H7 (cell line): ENCODE measurements at places on chromosomes 1 and 21. TPM values are rescaled to one million over a fixed set of nuclear protein-coding genes. Genes with fewer than 3 reads are reported as not detected.

DNA sequence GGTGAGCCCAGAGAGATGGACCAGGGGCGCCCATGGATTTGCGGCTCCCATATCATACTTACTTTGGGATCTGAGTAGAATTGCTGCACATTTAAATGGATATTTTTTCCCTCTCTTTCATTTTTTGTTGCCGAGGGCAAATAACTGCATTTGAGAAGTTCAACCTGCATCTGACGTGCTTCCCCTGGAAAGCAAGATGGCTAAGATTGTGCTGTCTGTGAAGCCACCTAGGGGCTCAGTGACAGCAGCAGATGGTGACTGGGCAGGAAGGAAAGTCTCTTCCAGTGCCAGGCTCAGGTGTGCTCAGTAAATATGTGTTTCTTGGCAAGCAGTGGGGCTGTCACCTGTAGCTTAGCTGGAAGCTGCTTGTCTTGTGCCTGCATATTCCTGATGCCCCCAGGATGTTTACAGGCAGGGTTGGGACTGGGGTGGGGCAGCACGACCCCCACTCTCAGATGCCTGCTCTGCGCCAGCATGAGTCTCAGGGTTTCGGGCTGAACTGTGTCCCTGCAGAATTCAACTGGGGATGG lies 59.8 kb upstream of the ETV3 start:
- no peak for DNase-seq

The FCRLB gene
- 0.55 and 0.74 TPM in 2 replicates for total RNA-seq

The MATN1 gene
- total RNA-seq, result 0.26 and 0.76 TPM in 2 replicates

GRCh38 chr1:67704351-67704750 lies 19.4 kb downstream of the GADD45A start:
- no peak for DNase-seq

The HJV gene
- total RNA-seq, result 0.24 and 1.2 TPM in 2 replicates

GRCh38 chr1:85555867-85556573 lies 24.5 kb upstream of the CCN1 start:
- no peak for DNase-seq

DNA sequence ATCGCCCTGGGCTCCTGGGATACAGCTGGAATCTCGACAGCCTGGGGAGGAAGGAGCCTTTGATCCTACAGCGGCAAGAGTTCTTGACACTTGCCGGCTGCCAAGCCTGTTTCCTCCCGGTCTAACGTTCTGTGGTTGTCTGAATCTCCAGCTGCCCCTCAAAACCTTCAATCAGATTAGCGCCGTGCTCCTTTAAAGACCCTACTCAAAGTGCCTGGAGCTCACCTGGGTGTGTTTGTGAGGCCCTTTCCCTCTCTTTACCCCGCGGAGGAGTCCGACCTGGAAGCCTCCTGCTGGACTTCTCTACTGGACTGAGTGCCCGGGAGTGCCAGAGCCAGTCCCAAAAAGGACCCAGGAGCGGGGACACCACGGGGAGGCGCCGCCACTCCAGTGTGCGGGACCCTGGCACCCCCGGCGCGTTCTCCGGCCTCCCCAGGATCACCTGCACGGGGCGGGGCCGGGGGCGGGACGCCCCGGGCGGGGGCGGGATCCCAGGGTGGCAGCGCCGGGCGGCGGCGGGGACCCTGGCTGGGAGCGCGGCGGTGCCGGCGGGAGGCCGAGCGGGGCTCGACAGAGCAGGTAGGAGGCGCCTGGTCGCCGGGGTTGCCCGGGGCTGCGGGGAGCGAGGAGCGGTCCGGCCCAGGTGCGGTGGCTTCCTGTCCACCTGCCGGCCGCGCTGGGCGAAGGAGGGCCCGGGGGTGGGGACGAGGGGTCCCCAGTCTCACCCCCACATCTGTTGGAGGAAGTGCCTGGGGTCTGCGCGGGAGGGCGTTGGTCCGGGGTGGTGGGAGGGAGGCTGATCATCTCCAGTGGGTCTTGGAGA lies at the start of gene NCMAP:
Gene NCMAP (plus strand): TSS at position 497 of the 823 bp plus-strand sequence. CDS start 39,344 bp downstream, outside the sequence.
- DNase-seq, result peak; percentile 87
